Amniotic stem cell (primary cell): ENCODE measurements at places on chromosomes 6 and 20.
A peak's percentile ranks its signal among the peaks of the same experiment; 100 is the strongest.

- DNase-seq = peak; percentile 41
These were observed 116.3 kb downstream of the ANKRD60 start for GRCh38 chr20:58112017-58112781.

DNA sequence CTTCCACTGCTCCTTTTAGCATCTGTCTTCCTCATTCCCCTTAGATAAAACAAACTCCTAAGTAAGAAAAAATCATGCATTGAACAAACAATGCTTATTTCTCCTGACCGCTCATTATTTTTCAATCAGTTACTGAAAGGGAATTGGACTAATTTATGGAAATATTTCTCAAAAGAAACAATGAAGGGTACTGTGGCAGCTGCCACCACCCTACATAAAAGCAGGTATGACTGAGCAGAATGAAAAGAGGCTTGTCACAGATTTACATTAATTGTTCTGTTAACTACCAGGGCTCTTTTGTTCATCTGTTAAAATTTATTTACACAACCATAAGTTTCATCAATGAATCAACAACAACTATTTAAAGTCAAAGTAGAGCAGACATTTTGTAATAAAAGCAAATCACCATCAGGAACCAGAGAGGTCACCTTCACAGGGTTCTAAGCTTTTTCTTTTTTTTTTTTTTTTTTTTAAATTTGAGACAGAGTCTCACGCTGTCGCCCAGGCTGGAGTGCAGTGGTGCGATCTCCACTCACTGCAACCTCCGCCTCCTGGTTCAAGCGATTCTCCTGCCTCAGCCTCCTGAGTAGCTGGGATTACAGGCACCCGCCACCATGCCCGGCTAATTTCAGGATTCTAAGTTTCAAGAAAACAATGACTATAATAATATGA lies 204.0 kb downstream of the PTPRK start:
- DNase-seq = no peak

DNA sequence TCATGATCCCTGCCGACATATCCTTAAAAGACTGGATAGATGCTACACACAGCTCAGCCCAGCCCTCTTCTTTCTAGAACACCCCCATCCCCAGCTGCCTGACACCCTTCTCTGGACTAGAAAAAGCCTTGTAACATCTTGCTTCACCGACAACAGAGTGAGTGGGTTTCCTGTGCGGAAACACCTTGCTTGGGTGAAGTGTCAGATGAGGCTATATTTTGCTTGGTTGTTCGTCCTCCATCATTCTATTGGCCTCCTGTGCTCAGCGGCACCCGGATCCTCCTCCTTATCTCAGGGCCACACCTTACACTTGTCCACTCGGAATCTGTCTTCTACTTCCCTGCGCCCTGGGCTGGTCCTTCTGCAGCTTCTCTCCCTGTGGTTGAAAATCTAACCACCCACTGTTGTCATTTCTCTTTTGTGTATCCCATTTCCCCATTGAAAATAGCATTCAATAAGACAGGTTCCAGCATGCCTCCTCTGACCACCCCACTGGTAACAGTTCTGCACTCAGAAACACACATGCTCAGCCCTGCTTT lies 101.3 kb upstream of the MLN start:
- DNase-seq = no peak

GRCh38 chr6:12137480-12137879 lies 125.4 kb downstream of the HIVEP1 start:
- no peak for DNase-seq

DNA sequence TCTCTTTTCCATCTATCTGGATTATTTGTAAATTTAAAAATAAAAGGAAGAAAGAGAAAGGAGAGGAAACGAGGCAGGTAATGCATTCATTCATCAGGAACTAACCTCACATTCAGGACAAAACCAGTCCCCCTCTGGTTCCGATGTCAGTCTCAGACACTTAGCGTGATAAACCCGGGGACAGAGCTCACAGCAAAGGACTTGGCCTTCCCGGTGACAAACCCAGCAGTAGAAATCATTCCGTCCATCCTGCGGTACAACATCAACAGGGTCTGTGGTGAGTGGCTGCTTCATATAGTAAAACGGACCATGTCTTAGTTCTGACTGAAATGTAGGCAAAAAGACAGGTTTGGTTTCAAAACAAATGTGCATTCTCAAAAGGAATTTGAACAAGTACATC lies 57.9 kb downstream of the ZMYND8 start:
- no peak for DNase-seq

DNA sequence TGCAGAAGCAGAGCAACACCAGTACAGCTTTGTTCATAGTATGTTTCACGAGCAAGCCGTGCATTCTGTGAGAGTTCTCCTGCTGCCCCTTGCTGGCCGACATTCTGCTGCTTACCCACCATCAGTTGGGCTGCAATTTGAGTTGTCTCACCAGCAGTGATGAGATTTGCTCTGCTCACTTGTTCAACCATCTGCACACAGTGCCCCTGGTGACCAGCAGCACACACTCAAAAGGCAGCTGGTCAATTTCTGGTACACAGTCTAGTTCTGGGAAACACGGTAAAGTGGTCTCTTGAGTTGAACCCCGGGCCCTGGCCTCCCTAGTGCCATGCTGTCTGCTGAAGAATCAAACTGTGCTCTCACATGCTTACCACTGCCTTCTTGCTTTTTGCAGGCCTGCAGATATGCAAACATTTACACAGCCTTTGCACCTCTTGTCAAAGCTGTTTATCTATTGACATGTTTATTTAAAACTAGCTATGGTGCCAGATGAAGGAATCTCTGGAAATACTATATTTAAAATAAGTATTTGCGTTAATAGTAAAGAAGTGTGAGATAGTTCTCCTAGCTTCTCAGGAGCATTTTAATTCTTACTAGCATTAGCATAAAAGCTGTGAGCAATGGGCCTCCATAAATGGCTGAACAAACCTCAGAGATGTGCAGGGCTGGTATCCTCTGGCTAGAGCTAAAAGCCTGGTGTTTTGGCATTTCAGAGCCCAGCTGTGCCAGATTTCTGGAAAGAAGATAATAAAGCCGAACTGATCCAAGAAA lies 234.3 kb downstream of the ARHGAP18 start:
- no peak for DNase-seq

DNA sequence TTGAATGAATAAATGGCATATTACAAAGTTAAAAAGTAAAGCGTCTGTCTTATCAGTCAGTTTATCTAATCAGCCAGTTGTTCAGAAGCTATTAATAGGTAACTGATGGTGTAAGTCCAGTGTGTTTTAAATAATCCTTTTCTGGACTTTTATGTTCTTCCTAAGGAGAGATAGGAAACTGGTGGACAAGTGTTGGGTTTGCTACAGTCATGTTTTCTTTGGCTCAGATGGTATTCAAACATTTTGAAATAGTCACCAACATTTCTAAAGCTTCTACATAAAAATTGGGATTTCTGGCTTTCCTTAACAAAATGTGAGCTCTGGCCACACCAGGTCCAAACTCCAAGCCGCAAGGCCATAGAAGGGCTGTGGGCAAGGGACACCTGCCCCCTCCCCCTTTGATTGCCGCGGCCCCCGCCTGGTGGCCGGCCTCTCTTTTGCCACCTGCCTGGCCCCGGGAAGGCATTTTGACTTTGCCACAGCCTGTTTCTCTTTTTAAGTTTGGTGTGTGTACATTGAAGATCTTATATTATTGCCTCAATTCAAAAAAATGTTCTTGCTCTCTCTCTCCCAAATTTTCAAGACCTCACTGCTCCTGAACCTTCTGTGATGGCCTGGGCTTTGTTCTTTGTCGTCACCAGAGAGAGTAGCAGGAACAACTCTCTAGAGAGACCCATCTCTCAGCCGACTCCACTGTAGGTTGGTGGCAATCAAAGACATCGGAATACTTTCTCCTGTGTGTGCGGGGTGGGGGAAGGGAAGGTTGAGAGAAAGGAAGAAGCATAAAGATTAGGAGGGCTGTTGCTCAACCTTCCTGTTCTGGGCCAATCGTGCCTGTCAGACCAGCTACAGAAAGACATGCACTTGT lies 84.0 kb upstream of the ZNF217 start:
- no peak for DNase-seq

- no peak for DNase-seq
These were observed 149.1 kb downstream of the BMP7 start for GRCh38 chr20:57117296-57117695.

- DNase-seq = no peak
These were observed 53.9 kb downstream of the EPHA7 start for GRCh38 chr6:93365445-93365844.

- no peak for DNase-seq
These were observed 28.6 kb downstream of the XPO5 start for GRCh38 chr6:43547222-43547621.

DNA sequence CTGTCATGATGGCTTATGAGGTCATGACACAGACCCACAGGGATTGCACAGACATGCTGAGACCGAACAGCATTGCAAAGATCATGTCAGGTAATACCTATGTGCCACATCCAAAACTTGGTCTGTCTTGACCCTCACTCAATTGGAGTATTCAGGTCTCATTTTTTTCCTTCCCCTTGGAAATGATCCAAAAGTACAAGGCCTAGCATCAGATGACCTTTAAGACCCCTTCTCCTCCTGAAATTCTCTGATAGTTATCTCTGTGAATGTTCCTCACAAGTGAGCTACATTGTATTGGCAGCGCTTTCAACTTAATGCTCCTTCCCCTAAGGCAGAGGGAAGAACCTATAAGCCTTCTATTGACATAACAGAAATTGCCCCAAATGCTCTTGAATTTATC lies 507.4 kb upstream of the JARID2 start:
- no peak for DNase-seq

DNA sequence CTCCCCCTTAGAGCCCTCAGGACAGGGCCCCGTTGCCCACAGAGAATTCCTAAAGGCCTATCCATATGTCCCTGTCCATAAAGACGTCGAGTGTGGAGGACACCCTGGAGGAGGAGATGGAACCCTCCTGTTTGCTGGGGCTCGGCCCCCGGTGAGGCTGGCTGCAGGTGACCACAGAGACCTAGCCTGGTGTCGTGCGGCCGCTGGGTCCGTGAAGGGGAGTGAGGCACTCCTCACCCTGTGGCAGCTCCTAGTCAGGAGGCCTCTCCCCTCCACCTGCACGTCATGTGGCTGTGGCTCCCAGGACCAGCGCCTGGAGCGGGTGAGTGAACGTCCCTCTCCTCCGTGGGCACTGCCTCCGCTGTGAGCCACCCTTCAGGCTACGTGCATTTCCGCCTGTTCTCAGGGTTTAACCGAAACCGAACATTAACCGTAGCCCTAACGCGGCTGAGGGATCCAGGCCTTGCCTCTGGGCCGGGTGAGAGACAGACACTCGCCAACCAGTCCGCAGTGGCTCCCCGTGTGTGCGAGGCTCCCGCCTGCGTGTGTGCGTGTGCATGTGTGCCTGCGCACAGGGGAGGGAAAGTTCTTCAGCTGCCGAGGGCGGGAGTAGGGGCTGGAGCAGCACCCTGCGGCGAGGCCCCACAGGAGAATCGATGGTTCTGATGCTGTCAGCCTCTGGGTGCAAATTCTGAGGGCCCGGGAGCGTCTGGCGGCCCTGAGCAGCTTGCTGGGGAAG lies 5.9 kb upstream of the TCEA2 start:
- no peak for DNase-seq

DNA sequence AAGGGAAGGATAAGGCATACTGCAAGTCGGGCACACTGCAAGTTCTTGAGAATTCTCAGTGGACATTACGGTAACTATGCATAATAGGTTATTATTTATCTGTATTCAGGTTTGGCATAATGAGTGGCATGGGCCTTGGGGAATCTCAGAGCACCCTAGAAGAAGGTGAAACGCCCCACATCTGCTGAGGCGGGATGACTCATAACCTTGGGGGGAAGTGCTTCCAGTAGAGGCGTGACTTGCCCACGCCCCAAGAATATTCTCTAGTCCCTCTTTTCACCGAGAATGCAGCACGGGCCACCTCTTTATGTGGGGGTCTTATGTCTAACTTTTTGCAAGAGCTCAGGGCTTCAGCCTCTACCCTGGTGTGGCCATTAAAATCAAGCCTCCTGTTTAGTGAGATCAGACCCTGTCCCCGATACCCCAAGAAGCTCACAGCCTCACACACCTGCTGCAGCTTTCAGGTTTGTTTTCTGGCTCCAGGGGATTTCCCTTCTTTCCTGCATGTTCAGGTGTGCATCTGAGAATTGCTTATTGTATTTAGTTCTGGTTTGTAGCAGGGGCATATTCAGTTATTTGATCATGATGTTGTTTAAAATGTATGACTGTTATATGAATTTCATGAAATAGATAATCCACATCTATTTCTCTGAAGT lies 19.1 kb downstream of the ZFP64 start:
- DNase-seq = no peak

DNA sequence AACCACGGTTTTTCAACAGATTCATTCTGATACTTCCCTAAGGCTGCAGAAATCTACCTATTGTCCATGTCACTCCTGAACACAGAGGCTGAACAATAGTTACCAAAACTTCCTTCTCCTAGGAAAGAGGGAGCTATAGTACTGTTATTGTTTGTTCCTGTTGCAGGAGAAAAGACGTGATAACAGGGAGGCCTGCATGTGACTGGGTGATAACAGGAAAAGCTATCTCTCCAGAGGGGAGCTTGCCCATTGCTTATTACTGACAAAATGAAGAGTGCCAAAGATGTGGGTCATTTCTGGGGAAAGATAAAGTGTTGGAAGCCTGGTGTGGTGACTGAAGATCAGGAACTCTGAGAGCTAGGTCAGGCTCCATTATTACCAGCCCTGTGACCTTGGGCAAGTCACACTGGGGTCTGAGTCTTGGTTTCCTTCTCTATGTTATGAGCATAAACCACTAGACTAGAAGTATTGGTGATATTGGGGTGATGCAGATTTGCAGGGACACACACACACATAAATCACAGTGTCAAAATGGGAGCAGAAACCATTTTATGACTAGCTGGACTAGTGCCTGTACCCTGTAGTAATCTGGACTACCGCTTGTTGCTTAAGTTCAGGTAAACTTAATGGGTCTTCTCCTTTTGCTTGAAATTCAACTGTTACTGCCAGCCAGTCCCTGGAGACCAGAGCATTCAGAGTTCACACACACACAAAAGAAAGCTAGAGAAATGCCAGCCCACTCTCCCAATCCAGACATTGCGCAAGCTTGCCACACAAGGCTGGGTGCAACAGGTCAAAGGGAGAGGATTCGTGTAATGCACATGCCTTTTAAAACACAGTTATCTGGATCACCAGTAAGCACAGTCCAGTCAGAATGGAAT lies 136.0 kb upstream of the CNR1 start:
- no peak for DNase-seq

- no peak for DNase-seq
These were observed 81.0 kb upstream of the ASF1A start for GRCh38 chr6:118812970-118813369.

DNA sequence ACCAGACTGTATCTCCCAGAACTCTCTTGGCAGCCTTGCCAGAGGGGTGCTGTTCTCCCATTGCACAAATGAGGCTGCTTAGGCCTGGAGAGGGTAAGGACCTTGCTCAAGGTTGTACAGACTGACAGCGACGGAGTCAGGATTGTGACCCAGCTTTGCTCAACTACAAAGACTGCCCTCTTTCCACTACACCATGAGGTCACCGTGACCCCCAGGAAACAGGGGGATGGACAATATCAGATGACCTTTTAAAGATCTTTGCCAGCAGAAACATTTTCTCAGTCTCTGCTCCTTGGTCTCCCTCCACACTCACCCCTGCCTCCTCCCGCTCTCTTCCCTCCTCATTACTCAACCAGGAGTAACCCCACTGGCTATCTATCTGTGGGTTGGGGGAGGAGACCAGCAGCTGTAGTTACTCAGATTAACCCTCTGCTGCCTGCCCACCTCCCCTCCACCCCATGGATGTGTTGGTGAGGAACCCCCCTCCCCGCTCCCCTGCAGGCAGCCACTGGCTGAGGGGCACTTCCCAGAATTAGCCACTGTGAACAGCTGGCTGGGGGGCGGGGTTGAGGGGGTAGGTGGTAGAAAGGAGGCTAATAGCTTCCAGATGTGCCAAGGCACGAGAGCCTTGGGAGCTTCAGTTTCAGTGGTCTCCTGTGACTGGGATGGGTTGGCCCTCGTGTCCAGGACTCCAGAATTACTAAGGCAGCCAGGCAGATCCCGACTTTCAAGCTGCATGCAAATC lies 26.9 kb upstream of the MRPS18A start:
- no peak for DNase-seq
